ENCODE measurements at places on chromosomes 3 and 15.

DNA sequence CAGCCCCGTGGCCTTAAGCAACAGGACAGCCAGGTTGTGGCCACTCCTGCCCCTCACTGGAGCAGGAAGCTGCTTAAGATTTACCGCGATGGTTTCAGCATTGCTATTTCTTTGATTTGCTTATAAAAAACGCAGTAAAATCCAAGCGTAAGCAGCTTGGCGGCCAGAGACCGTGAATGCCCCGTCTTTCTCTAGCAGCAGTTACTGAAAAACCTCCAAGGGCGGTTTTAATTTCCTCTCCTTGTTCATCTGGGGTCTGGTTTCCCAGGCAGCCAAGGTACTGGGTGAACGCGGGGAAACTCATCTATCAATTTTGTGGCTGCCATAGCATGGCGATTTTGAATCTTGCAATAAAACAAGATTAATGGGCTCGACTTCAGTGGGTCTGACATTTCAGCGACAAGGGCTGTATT, 130.3 kb downstream of the MINAR1 start:
- DNase-seq, result no peak

DNA sequence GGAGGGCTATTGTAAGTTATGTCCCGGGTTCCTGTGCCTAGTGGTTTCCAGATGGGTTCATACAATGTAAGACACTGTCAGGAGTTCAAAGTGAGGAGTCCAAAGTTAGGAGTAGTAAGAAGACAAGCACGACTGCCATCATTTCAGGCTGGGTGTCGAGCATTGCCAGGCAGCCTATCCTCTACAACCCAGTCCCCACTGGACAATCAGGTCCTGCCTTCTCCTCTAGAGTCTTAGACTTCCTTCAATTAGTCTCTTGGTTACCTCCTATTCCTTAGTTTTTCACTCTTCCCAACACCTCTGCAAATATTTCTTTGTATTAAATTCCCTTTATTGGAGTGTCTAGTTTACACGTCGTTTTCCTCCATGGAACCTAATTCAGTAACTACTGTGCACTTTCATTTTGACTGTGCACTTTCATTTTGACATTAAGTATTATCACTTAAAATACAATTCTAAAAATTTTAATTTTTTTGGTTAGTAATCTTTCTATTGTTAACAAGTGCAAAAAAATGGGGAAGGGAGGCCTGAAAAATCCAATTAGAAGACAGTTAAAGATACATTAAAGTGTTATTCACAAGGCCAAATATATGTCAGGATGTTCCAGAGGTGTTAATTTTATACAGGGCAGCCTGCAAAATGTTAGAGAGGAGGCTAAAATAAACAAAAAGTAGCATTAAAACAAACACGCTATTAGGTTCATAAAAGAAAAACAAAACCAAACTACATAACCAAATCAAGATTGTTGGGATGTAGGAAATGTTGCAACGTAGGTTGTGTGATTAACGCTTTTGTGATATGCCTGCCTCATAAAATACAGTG, 155.3 kb downstream of the TBL1XR1 start:
- no peak for DNase-seq

DNA sequence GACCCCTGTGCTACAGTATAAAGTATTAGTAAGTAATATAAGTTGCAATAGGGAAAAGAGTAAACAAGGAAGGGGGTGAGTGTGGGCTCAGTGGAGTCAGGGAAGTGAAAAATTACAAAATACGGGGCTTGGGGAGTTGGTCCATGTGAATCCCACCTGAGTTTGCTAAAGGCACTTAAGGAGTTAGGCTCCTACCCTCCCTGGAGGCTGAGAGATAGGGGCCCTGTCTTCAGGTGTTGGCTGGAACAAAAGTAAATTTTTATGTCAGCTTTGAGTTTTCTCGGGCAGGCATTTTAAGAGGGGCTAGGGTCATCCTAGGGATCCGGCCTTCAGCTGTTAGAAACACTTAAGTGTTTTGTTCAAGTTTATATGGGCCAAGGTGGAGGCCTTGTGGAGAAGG, 8.2 kb downstream of the TRPC1 start:
- no peak for DNase-seq

GRCh38 chr3:156711113-156711512, 36.7 kb downstream of the TIPARP start:
- DNase-seq, result no peak

DNA sequence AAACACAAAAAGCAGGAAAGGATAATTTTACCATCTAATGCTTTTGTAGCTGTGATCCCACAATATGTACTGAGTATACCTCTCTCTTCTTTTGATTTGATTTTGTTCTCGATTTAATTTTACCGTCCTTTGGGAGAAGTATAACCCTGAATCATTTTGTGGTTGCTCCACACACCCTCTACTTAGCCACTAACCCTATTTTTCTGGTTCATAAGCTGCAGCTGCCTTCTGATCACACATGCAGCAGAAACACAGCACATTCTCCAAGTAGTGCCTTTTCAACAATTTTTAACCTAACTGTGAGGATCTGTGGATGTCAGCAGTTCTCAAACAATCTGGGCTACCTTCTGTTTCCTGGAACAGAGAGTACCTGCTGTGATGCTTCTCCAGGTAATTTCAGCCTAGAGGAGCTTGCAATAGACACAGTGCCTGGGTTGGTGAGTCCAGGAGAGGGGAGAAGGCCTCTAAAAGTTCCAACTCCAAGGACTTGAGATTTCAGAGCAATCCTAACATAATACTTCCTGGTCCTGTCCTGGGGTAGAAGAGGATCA, 40.3 kb downstream of the HGD start:
- no peak for DNase-seq

DNA sequence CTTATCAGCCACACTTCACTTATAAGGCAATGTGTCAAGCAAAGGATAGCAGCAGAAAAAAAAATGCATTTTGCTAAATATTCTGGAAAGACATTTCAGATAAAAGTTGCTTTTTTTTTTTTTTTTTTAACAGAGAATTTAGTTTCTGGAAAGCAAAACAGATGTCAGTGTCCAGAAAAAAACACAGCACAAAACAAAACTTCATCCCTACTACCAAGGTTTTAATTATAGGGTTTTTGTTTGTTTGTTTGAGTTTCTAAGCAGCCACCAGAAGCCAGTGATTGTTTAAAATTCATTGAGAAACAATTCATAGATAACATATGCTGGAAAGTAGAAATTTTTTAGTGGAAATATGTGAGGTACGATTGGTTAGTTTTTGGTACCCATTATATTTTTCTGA, 1202.7 kb downstream of the OTOL1 start:
- DNase-seq, result no peak

DNA sequence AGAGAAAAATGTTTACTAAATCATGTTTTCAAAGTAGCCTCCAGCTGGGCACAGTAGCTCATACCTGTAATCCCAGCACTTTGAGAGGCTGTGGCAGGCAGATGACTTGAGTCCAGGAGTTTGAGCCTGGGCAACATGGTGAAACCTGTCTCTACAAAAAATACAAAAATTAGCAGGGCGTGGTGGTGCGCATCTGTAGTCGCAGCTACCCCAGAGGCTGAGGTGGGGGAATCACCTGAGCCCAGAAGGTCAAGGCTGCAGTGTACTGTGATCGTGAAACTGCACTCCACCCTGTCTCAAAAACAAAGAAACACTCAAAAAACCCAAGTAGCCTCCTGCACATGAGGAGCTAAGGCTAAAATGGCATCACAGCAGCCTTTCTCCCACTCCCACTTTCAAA, 1.6 kb upstream of the PPIB start:
- DNase-seq, result no peak

DNA sequence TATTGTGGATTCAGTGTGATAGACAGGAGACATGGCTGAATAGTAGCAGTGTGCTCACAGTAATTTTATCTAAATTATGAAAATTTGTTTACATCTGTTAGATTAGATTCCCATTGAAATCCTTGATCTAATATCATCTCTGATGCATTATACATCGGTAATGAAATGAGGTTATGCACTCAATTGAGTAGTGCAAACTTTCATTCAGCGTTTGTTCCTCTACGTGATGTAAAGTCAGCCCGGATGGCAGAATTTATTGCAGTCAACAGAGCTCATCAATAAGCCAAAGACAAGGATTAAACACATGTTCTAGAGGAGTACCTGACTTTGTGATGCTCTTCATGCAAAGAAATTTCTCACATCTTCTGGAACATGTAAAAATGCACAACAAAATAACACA, 549.2 kb downstream of the GOLGA6L6 start:
- DNase-seq, result no peak

DNA sequence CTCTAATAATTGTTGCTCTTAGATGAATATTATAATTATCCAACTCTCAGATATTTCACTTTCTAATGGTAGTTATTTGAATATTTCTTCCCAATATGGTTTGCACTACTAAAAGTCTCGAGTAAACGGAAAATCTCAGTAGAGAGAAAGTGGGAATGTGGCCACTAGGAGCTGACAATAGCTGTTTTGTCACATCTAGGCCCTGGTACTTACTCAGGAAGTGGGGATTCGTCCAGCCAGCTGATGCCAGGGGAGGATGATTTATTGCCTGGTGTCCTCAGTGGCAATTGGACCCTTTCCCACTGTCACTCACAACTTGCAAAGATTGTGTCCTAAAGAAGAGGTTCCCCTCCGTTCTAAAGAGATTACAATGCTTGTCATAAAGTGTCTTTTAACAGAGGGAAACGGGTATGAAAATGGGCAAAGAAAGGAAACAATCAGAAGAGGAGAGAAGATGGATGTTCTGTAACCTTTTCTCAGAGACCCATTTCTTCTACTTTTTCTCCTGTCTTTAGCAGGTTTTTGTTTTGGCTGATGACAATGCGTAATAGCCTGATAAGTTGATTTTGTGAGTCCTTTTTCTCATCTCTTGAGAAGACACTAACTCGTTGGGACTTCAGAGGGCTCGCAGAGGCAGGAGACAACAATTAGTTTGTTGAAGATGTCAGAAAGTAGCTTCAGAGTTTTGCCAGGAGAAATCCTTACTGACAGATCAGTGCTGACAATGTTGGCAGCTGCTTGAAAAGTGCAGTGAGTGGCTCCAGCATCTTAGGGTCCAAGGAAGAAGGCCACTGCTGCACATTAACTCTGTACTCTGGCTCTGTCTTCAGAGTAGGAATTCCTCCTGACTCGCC, 320.6 kb downstream of the MECOM start:
- DNase-seq, result no peak

GRCh38 chr3:152205097-152205593, 63.6 kb upstream of the MBNL1 start:
- DNase-seq, result no peak

GRCh38 chr3:152277198-152277597, 8.5 kb downstream of the MBNL1 start:
- DNase-seq, result no peak

DNA sequence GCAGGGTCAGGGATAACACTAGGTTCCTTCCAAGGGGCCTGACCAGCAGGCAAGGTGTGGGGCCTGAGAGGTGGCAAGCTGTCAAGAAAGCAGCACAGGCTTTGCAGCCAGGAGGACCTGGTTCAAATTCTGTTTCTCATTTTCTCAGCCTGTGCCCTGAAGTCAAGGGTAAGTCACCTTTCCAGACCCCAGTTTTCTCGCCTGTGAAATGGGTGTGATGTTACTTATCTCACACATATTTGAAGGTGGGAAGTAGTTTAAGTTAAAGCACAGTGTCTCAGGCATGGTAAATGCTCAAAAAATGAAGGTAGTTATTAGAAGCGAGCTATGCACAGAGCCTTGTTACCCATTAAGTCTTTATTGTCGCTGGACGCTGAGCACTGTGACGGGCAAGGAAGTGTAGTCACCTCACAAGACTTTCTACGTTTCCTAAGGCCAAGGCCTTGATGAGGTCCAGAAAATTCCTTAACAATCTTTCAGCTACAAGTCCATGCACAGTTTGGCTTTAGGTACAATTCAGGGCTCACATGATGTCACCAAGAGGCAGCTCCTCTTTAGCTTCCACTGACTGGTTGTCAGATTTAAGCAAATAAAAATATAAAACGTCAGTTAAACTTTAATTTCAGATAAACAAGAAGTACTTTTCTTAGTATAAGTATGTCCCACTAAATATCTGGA, 522.6 kb upstream of the PROK2 start:
- no peak for DNase-seq

GRCh38 chr3:43273416-43273815, 12.9 kb upstream of the SNRK start:
- no peak for DNase-seq

GRCh38 chr15:68594533-68595259, 15.9 kb downstream of the CORO2B start:
- DNase-seq, result no peak

DNA sequence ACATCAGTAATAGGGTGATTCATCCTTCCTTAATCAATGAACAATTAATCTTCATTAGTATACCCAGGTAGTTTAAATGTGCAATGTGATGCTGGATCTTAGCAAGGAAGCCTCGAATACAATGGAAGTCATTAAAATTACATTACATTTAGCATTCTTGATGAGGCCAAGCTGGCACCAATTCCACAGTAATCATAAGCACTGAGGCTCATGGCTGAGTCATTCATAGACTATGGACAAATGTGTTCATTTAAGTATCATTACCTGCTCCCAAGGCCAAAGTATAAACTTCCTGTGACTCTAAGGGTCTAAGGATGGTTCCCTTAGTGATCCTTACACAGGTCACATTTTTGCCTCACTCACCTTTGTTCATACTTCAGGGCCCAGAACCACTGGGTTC, 266.4 kb upstream of the CDIN1 start:
- DNase-seq, result peak; percentile 13

GRCh38 chr15:66390678-66391077, 4.0 kb downstream of the MAP2K1 start:
- DNase-seq, result no peak

DNA sequence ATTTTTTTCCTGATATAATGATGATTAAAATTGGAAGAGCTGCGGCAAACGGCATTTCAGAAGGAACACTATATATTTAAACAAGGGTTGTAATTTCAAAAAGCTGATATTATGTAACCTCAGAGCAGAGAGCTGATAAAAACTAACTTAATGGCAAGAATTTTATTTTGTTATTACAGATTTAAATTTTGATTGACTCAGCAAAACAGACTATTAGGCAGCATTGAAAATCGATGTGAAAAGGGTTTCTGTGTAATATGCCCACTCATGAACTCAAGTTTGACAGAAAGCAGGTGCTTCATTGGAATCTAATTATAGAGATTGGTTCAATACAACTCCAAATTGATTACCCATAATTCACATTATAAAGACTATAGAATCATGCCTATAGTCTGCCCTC, 24.9 kb upstream of the LRIG1 start:
- DNase-seq, result no peak

Data from HS-5 (cell line).